ENCODE measurements at places on chromosomes 7 and 10.

- DNase-seq = no peak
Measured at GRCh38 chr7:158113321-158114025, 474.1 kb downstream of the PTPRN2 start.

GRCh38 chr7:80843018-80843677, 75.7 kb downstream of the SEMA3C start:
- no peak for DNase-seq

GRCh38 chr7:129529643-129530042, 27.3 kb downstream of the SMKR1 start:
- no peak for DNase-seq

- DNase-seq = no peak
Measured at GRCh38 chr10:112370424-112370819, 3.5 kb upstream of the ACSL5 start.

DNA sequence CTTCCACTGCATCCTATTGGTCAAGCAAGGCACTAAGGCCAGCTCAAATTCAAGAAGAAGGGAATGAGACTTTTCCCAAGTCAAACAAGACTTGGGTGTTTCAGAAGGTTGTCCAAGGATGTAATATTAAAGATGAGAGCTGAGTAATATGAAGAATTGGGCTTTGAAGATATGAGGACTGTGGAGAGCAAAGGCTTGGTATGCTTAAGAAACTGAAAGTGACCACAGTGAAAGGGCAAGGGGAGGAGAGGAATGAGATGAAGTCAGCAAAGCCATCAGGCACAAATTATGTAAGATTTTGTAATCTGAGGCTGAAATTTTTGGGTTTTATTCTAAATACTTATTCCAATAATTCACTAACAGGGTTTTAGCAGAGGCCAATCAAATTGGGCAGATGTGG, 38.6 kb upstream of the NPY start:
- no peak for DNase-seq

- no peak for DNase-seq
Measured at GRCh38 chr7:25864943-25865751, 286.9 kb upstream of the NFE2L3 start.

DNA sequence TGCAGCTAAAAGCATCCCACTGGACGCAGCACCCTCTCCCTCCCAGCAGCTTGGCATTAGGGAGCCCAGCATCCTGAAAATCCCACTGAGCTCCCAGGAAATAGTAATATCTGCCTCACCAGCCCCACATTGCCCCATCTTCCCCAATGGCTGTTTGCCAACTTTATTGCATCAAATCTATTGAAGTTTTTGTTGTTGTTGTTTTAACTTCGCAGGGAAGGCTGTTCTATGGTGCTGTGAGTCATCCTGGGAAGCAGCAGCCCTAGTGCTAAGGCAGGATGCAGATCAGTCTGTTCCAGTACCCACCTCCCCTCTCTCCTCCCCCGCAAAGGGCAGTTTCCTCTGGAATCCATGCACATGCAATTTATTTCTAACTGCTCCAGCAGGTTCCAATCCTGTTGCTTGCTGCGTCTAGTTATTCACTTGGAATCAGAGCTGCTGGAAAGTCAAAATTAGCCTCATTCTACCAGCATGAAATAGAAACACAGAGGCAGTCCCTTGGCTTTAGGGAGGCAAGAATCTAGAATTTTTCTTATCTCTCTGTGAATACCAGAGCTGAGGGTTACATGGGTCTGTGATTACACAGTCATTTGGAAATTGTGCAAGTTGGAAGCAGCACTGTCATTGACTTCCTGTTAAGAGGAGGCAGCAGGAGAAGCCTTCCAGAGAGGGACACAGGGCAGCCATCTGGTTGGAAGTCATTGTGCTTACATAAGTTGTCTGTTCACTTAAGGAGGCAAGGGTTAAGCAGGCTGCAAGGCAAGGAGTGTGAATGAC, 115.9 kb upstream of the CACUL1 start:
- DNase-seq = no peak

- DNase-seq = no peak
Measured at GRCh38 chr7:102028206-102028826, 210.9 kb downstream of the CUX1 start.

DNA sequence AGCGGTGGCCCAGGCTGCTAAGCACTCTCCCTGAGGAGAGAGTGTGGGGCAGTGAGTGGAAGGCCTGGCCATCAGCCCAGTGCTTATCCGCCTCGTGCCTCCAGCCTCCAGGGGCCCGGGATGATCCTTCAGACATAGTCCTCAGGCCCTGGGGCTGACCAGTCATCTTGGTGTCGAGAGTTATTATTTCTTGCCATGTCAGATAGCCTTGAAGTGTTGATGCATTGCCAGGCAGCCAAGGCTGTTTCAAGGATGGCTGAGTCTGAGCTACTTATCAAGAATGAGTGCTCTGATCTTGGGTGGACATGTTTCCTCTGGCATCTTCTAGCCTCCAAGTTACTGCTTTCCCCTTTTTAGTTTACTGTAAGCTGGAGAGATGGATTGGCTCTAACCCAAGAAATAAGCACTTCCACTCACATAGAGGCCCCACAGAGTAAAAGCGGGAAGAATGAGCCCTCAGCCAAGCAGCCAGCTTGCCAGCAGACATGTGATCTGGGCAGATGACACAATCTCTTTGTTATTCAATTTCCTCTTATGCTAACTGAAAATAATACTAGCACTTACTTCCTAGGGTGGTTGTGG, 136.5 kb upstream of the NAMPT start:
- DNase-seq = no peak

DNA sequence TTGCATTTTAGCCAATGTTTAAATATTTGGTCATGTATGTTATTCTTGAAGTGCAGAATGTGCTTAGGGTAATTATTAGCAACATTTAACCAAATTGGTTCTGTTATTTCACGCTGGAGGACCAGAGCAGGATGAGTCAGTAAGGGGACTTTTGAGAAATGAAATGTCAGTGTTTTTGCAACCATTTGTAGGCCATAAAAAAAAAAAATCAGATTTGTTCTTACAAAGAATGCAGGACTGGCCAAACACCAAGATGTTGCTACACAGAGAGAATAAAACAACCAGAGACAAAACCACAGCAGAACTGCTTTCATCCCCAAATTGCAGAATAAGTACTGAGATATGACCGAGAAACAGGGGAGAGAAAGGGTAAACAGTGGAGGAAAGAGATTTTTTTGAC, 62.1 kb downstream of the TPST1 start:
- DNase-seq = no peak

- no peak for DNase-seq
Measured at GRCh38 chr10:110751850-110752249, 107.7 kb downstream of the RBM20 start.

DNA sequence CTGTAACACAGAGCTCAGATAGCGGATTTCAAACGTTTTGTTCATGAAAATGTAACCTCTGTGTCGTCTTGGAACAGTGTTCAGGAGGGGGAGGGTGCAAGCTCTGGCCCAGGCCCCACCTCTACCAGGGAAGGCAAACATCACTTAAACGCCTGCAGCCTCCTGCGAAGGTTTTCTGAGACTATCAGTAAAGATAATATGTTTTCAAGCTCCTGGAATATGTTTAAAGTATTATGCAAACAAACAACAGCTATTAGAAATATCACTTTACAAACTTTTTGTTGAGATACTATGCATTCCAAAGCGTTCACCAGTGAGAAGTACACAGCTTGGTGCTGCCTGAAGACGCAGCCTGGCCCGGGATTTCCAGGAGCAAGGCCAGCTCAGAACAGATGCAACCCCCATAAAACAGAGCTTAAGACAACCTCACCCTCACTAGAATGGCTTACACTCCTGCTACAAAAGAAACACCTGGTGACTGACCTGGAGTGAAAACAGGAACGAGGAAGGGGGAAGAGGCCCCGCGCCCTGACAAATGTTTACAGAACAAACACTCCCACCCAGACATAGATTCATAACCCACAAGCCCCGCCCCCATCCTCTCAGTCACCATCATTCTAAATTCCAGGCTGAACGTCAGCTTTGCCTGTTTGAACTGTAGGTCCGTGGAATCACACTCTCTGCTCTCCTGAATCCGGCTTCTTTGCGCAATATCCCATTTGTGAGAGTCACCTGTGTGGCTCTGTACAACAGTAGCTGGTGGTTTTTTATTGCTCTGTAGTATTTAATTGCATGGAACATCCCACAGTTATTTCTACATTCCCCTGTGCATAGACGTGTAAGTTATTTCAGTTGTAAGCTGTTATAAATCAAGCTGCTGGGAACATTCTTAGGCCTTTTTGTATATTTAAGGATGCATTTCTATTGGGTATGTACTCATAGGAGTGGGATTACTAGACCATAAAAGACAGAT, 155.0 kb downstream of the PTPRN2 start:
- DNase-seq = no peak

DNA sequence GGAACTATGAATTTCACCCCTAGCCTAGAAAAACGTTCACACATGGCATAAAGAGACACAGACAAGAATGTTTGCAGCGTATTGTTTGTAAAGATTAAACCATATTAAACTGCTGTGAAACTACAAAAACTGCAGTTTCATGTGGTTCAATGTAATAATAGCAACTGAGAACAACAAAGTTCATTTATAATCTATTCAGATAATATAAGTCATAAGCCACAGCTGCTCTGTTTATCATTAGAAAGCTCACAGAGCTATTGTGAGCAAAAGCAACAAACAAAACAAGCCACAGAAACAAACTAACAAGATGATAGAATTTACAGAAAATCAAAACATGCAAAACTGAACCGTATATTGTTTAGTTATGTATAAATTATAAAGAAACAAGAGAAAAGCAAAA, 113.5 kb downstream of the AHR start:
- DNase-seq = no peak

GRCh38 chr7:36005876-36006275, 147.2 kb upstream of the EEPD1 start:
- DNase-seq = no peak

DNA sequence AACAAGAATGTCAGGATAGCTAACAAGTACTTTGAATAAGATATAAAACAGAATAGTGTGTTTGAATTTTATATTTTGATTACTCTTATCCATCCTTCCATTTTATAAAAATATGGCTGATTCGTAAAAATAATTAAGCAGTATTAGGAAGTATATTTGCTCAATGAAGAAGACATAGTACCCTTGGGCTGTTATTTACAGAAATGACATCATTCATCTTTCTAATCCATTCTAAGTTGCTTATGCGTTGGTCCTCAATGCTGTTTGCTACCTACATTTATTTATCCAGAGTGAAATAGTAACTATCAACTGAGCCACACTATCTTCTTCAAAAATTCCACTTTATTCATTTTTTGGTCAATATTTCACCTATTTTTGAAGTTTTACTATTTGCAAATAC, 2.1 kb upstream of the ZNF804B start:
- no peak for DNase-seq

DNA sequence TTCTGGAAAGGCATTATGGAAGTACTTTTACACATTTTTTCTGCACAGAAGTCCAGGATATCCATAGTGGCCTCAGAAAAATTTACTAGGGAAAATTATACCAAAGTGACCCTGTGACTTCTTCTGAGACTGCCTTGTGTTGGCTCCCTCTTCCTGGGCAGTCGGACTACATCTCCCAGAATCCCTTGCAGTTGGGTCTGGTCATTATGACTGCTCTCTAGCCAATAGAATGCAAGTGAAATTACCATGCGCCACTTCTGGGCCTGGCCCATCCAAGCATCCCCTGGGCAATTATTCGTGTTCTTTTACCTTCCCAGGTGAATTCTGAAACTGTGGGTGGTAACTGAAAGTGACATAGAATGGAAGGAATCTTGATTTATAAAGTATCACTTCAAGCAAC, 430.9 kb downstream of the ACTR3B start:
- no peak for DNase-seq

DNA sequence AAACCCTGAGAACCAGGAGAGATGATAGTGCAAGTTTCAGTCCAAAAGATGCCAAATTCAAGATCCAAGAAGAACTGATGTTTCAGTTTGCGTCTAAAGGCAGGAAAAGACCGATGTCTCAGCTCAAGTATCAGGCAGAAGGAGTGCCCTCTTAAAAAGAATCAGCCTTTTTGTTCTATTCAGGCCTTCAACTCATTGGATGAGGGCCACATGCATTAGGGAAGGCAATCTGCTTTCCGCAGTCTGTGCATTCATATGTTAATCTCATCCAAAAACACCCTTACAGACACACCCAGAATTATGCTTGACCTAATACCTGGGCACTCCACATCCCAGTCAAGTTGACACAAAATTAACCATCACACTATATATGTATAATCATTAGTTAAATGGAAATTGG, 45.2 kb downstream of the DNAJB9 start:
- no peak for DNase-seq

GRCh38 chr7:103011650-103012049, 62.9 kb downstream of the FBXL13 start:
- no peak for DNase-seq

DNA sequence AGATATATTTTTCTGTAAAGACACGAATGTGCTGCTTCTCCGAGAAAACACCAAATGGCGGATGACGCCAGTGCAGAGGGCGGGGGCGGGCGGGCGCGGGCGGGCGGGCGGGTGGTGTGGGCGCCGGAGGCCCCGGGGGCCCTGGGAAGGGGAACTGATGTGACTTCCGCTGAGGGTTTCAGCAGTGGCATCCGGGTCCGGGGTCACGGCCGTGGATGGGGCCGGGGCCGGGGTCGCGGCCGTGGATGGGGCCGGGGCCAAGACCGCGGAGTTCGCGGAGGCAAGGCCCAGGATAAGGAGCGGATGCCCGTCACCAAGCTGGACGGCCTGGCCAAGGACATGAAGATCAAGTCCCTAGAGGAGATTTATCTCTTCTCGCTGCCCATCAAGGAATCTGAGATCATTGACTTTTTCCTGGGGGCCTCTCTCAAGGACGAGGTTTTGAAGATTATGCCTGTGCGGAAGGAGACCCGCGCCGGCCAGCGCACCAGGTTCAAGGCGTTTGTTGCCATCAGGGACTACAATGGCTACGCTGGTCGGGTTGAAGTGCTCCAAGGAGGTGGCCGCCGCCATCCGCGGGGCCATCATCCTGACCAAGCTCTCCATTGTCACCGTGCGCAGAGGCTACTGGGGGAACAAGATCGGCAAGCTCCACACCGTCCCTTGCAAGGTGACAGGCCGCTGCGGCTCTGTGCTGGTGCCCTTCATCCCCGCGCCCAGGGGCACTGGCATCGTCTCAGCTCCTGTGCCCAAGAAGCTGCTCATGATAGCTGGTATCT, 20.3 kb upstream of the IGF2BP3 start:
- DNase-seq = no peak

- DNase-seq = no peak
Measured at GRCh38 chr7:37541810-37542443, 93.3 kb upstream of the ELMO1 start.

- no peak for DNase-seq
Measured at GRCh38 chr10:10872035-10872673, 145.5 kb upstream of the CELF2 start.

- no peak for DNase-seq
Measured at GRCh38 chr10:73859784-73860491, 14.4 kb downstream of the CAMK2G start.

DNA sequence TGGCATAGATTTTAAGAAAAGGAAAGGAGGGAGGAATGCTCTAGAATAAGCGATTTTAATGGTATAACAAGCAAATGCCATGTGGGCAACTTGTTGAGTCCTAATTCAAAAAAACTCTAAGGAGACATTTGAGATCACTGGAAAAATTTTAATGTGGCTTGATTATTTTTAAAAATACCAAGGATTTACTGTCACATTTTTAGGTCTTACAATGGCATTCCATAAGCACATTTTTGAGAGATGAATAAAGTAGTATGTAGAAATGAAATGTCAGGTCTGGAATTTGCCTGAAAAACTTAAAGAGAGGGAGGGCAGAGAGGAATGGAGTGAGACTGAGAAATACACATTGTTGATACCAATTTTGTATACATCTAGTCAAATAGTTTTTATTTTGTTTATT, 20.3 kb downstream of the NCAPG2 start:
- no peak for DNase-seq
